ENCODE measurements at places on chromosomes 11 and 22.

- no peak for DNase-seq
Observed at GRCh38 chr11:2800655-2801531, 84.7 kb downstream of the CDKN1C start.

GRCh38 chr11:26762089-26762488, 40.2 kb upstream of the SLC5A12 start:
- no peak for DNase-seq

DNA sequence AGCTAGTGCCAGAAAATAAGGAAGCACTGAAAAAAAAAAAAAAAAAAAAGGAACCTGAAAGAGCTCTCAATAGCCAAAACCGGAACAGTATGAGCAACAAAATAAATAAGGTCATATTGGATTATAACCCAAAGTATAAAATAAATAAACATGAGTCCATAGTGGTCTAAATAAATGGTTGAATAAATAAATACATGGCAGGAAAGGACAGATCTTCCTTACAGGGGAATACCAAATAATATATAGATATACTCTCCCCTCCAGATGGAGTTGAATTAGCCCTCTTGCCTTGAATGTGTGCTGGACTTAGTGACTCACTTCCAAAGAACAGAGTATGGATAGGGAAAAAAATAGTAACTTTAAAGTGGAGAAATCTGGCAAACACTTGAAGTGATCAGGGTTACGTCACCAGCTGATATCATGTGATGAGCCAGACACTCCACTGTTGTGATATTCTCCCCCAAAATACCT, 14.3 kb upstream of the ARRB1 start:
- no peak for DNase-seq

- DNase-seq: no peak
Observed at GRCh38 chr22:46795140-46795539, 32.7 kb downstream of the TBC1D22A start.

- DNase-seq: no peak
Observed at GRCh38 chr11:96969251-96969650, 579.4 kb downstream of the JRKL start.

- DNase-seq: peak; percentile 70
Observed at GRCh38 chr11:33040033-33040861, 875 bp downstream of the TCP11L1 start.

DNA sequence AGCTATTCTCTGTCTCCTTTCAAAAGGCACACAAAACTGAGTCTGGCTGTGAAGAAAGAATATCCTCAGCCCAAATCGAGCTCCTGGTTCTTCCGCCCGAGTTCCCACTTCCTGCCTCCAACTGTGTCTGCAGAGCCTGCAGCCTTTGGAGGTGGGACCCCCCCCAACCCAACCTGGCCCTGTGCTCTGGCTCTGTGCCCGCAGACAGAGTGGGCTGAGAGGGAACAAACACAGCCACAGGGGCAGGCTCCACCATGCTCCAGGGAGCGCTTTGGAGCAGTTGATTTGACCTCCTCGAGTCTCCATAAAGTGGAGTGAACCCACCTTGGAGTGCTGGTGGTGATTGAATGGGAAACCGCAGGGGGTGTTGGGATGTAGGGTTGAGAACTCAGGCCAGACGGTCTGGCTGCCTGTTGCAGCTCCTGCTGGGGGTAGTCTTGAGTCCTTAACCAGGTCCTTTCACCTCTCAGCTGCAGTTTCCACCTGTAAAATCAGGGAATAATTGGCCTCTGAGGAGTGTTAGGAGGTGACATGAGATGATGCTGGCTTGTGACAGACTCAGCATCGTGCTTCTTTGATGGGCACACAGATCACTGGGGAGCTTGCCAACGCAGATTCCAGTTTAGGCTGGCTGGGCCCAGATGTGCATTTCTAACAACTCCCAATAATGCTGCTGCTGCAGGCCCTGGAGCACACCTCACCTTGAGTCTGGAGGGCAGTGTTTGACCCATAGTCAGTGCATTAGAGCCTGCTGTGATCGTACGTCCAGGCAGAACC, 11.4 kb downstream of the DAGLA start:
- DNase-seq: peak; percentile 91

DNA sequence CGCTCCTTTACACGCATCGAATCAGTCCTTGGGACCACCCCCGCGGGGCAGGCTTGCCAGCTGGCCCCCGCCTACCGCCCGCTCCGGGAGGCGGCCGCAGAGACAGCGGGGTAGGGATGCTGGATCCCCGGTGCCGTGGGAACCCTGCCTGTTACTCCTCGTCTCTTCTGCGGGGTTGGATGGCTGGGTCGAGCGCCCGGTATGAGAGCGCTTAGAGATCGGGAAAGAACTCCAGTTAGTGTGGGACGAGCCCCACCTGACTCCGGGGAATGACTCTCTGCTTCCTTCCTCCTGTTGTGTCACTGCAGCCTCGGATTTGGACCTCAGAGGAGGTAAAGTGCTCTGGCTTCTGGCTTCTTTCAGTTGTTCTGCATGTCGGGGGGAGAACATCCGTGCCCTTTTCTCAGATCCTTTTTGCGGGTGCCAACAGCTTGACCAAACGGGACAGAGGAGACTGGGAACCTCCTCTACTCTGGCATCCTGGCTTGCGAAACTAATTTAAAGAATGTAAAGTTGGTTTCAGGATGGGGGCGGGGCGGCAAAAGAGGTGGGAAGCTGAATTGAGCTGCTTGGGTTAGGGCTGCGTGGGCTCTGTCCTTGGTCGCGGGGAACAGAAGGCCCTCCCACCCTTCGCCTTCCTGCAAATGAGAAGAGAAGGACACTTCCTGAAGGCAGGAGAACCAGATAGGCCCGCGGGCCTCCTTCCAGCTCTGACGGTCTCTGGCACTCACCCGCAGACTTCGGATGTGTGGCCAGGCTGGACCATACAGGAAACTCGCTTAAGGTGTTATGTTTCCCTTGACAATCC, 938 bp downstream of the LAYN start:
- no peak for DNase-seq

DNA sequence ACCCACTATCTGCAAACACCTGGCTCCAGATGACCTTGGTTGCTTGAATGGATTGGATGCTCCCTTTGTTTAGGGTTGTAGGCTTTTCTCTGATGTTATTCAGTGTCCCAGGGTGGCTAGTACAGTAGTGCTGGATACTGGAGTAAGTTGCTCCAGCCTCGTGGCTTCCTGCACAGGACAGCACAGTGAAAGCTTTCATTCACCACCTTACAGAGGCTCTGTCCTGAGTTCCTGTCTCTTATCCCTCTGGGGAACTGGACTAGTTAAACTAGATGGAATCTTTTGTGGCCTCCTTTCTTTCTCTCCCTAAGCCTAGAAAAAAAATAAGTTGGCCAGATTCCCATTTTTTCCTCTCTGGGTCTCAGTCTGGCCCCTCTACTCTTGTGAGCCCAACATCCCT, 42.6 kb downstream of the MRPL48 start:
- no peak for DNase-seq

- DNase-seq: no peak
Observed at GRCh38 chr11:134062265-134063123, 6.4 kb upstream of the JAM3 start.

DNA sequence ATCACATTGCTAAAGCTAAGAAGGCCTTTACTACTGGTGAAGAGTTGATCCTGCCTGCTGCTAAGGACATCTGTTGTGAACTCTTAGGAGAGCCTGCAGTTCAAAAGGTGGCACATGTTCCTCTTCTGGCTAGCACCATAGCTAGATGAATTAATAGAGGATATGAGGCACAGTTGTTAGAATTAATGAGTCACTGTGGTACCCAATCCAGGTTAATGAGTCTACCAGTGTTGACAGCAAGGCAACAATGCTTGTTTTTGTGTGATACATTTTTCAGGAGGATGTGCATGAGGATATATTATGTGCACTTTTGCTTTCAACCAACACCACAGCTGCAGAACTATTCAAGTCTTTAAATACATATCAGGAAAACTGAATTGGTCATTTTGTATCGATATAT, 12.0 kb downstream of the C11orf58 start:
- no peak for DNase-seq

DNA sequence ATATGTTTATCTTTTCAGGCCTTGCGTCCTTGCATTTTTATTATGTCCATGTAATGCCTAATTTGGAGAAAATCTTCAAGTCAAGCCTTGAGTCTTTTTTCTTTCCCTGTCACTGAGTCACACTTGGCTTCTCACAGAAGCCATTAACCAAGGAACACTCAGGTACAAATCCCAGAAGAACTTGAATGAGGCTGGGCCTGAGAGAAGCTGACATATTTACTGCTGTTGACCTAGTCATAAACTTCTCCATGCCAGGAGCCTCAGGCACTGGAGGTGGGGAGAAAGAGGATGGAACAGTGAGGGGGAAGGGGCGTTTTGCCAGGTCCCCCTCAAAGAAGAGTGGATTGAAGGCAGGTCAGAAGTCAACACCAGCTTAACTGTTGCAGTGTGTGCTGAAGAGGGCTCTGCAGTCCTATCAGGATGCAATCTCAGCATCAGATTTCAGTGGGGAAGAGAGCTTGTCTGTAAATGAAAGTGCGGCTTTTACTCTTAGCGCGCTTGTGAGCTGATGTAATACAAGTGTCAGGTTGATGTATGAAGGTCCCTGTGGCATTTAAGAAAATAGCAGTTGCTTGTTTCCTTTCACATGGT, 526.0 kb downstream of the ETS1 start:
- DNase-seq: no peak

GRCh38 chr11:115630214-115630613, 126.0 kb upstream of the CADM1 start:
- no peak for DNase-seq

GRCh38 chr11:72969894-72970335, 155.7 kb downstream of the ATG16L2 start:
- DNase-seq: no peak

DNA sequence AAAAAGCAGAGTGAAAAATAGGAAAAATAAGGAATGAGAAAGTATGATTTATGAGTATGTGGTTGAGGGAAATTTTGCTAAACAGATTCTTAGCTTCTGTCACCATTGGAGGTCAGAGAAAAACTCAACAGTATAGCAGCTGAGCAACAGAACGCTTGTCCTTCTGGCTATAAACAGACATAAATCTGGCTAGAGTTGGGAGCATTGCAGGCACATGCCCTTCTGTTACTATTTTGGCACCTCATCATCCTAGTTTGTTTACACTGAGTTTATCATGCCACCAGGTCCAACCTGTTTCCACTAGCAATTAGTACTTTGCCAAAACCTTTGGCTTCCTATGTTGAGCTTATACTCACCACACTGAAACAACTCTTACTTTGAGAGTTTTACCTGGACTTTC, 6.9 kb downstream of the UBE4A start:
- no peak for DNase-seq

- no peak for DNase-seq
Observed at GRCh38 chr11:123035831-123036230, 26.1 kb downstream of the HSPA8 start.

- DNase-seq: peak; percentile 86
Observed at GRCh38 chr11:115498354-115498753, 5.9 kb downstream of the CADM1 start.

GRCh38 chr22:36253523-36254490, 874 bp downstream of the APOL1 start:
- DNase-seq: peak; percentile 1

GRCh38 chr11:130602641-130603334, 154.3 kb downstream of the ADAMTS15 start:
- DNase-seq: no peak

DNA sequence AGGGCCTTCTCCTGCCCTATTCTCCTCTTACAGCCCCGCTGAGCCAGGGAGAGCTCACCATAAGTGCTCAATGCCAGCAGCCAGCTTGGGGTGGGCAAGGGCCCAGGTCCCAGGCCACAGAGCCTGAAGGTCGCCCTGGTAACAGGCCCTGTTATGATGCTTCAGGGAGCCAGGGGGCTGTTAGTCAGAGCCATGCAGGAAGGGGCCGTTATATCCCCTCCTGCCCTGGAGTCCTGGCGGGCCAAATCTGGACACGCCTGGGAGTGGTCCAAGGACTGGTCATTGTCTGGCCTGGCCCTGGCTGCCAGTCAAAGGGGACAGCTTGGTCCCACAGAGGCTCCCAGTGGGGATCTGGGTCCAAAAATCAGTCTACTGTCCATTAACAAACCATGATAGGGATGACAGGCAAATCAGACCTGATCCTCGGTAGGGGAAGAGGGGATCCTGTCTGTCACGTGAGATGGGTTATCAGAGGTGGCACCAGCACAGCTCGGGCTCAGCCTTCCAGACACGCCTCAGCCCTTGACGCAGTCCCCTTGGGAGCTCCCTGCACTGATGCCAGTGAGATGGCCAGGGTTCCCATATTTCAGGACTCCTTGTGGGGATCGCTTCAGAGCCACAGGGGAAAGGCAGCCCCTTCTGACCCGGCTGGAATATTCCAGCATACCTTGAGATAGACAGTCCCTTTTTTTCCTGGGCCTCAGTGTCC, 55.9 kb downstream of the LRRC32 start:
- no peak for DNase-seq

GRCh38 chr11:131092469-131092868, 176.2 kb upstream of the SNX19 start:
- DNase-seq: no peak

- no peak for DNase-seq
Observed at GRCh38 chr22:31695423-31695822, 33.4 kb upstream of the PISD start.
